Central memory CD4-positive, alpha-beta T cell (primary cell): ENCODE measurements at places on chromosomes 7 and 10.

DNA sequence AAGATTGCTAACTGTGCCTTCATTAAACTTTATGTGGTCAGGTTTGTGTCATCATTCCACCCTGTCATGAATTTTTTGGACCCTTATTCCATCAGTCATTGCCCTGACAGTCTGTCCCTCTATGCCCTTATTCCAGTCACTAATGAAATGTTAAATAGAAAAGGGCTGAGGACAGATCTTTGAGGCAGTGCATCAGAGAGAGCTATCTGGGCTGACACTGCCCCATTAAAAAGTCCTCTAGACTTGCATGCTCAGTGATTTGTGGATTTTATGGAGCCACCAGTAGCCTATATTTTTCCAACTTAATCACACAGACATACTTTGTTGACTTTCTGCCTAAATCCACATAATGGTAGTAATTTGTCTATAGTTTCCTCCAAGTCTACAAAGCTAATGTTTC is 264.7 kb upstream of the YAE1 start:
- DNase-seq = no peak

DNA sequence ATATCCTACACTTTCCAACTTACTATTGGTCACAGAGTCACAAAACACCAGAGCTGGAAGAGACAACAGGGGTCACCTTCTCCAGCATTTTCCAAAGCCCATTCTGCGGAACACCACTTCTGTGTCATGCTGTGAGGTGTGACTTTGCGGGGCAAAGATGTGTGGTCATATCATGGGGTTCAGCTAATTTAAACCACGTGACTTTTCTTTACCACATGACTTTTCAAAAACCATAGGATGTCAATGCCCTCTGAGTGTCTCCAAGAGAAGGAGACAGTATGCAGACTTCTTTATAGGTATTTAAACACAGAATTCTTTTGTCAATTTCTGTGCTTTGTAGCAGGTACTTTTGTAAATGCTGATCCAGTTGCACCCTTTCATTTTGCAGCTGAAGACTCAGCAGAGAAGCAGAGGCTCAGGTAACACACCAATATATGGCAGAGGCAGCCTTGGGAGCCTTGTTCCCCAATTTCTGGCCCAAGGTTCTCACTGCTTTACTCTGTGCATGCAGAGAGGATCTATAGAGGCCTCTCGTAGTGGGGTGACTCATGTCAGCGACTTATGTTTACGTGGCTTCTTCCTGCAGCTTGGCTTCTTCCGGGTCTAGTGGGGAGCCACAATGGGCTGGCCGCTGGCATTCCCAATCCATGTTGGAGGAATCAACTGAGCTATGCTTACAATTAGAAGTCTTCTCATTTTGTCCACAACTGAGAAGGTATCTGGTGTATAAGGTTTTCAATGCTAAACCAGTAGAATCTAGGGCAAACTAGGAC is 104.0 kb upstream of the RHOBTB1 start:
- DNase-seq = no peak

- DNase-seq = no peak
Observed at GRCh38 chr7:88835147-88835728, 39.7 kb upstream of the TEX47 start.

- DNase-seq = no peak
Observed at GRCh38 chr10:77348082-77348481, 289.5 kb downstream of the KCNMA1 start.

- DNase-seq = no peak
Observed at GRCh38 chr7:27173956-27174873, at the start of gene HOXA10. Gene HOXA10 (minus strand): TSS chr7:27174320. CDS start chr7:27174306, 14 bp downstream.

DNA sequence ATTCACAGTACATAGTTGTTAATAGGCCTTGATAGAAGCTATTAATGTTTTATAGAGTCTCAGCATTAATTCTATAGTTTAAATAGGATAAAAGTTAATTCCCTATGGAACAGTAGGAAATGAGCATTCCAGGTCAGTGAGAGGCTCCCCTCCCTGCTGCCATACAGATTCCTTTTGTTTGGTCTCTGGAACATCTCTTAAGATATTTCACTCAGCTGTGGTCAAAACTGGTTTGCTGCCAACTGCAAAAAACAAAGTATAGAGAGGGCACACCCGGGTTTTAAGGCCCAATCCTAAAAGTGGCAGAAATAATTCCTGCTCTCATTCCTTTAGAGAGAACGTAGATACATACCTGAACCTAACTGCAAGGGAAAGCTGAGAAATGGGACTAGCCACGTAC is 51.3 kb downstream of the MDFIC start:
- DNase-seq = no peak

DNA sequence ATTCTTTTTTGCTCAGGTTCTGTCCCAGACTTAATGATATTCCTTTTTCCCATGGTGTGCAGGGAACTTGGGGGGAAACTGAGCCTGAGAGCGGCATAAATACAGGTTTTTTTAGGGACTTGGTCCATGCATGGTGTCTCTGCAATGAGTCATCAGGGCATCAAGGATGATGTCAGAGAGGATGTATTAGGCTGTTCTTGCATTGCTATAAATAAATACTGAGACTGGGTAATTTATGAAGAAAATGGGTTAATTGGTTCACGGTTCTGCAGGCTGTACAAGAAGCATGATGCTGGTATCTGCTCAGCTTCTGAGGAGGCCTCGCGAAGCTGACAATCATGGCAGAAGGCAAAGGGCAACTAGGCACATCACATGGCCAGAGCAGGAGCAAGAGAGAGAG is 185.4 kb downstream of the RAB11FIP2 start:
- DNase-seq = no peak

- no peak for DNase-seq
Observed at GRCh38 chr7:11848251-11848650, 16.3 kb upstream of the THSD7A start.

DNA sequence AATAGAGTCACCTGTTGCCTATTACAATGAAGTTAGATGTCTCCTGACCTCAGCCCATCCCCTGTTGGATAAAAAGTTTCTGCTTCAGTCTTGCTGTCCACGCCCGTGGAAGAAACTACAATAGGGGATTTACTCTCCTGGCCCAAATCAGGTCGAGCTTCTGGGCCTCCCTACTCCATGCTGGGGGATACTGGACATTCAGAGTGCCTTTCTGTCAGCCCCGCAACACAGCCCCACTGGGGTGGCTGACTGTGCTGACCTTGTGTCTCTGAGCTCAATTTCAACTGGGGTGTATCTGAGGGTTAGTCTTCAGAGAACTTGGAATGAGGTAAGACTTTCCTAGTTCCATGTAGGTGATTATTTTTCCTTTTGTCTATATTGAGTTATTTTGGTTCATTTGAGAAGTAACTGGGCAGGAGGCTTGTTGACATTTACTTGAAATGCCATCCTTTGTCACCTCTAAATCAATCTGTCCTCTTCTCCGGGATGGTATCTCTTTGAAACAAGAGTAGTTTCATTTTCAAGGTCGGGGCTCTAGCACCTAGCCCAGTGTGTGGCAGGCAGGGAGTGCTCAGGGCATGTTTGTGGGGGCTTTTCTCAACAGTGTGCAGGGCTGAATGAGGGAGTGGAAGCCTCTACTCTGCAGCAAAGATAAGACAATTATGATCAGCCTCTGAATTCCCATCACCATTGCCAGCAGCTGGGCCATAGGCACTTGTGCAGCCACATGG is 17.7 kb upstream of the CXCL12 start:
- no peak for DNase-seq

DNA sequence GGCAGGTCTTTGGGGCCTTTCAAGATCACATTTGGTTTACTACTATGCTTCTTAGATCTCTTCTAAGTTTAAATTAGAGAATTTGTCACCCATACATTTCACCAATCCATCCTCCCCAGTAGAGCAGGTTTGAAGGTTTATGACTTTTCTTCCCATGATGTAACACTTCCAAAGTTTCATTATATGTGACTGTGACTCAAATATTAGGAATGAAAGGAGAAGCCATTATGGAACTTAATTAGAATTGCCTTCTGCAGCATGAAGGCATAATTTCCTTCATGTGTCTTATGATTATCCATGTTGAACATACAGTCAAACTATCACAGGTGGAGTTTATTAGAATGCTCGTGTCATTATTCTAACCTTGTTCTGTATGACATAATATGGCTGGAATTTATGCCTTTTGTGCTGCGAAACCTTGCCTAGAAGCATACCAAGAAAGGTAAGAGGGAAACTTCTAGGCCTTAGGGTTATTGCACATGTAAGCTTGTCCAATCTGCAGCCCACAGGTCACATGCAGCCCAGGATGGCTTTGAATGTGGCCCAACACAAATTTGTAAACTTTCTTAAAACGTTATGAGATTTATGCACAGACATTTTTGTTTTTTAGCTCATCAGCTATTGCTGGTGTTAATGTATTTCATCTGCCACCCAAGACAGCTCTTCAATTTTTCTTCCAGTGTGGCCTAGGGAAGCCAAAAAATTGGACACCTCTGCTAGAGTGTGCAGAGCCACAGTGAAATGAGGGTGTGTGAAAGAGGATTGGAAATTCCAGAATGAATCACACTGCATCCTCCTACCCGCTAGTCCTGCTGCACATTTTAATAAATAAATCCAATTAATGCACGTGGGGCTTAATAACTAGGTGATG is 133.6 kb downstream of the TMEM26 start:
- no peak for DNase-seq

DNA sequence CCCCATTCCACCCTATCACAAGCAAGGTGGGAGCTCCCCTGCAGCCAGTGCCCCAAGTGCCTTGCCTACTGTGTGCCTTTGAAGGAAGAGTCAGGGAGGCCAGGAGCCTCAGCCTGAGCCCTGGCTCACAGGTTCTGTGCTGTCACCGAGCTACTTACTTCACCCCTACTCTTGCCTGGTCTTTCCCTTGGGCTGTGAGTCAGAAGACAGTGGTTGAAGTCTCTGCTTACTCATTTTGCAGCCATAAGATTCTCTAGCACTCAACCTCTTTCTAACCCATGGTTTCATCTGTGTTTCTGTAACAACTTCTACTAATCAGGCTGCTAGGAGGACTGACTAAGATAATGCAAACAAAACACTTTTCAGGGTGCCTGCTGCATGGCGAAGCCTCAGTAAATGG is 114.5 kb downstream of the PLCE1 start:
- DNase-seq = no peak

DNA sequence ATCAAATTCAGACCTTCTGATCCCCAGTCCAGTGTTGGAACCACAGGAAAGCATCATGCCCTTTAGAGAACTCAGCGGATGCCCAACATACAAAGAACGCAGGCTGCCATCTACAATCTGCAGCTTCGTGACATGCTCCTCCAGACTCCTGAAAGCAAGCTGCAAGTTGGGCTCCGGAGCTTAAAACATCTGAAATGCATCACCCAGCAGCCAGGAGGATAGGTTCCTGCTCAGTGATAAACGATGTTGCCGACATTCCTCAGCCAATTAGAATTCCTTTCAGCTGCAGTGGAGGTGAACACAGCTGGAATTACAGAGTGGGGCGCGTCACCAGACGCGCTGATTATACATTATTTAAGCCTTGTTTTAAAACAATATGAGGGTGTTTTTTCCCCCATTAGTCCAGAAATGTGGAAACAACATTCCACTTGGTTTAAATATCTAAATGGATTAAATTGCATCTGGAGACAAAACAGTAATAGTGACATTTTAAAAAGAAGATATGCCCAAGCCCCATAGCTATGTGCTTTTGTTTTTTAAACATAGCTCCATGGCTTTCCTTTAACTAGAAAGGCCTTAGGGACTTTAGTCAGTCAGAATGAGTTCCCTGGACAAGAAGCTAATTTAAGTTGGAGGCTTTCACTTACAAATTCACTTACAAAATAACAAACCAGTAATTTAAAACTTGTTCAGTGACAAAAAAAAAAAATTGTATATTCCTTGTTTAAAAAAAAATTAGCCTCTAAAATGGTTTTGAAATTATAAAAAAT is 6.3 kb downstream of the SMURF1 start:
- no peak for DNase-seq

DNA sequence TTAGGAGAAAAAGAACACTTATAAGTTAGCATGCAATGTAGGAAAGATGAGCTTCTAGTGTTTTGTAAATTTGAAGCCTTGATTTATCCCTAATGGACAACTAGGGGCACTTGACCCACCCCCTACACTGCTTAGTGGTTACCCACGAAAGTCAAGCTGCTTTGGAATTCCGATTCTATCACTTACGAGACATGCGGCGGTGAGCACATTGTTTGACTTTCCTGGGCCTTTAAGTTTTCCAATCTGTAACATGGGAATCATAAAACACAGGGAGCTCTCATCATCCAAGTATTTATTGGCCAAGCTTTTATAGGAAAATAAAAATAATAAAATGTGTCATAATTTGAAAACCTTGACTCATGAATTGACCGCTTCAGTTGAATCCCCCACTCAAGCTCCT is 78.7 kb upstream of the PDK4 start:
- DNase-seq = no peak

DNA sequence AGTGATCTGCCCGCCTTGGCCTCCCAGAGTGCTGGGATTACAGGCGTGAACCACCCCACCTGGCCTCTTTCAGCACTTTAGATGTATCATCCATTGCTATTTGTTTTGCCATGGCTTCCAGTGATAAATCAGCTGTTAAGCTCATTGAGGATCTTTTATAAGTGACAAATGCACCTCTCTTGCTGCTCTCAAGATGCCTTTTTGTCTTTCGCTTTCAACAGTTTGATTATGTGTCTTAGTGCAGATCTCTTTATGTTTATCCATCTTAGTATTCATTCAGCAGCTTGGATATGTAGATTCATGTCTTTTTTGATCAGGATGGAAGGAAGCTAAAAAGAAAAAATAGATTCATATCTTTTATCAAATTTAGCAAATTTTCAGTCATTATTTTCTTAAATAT is 105.6 kb downstream of the MAPK8 start:
- DNase-seq = no peak

DNA sequence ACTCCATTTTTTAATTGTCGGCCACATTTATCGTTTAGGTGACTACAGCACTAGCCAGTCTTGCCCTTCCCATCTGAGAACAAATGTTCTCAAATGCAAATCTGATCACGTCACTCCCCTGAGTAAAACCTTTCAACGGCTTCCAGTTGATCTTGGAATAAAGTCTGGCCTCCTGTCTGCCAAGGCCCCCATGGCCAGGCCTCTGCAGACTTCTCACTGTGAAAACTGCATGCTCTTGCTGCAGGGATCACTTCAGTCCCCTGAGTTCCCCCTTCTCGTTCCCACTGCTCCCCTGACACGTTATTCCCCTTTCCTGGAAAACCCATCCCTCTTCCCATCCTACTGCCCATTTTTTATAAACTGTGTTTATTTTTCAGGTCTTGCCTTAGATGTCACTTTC is 124.1 kb upstream of the NEBL start:
- DNase-seq = no peak

- DNase-seq = no peak
Observed at GRCh38 chr10:43035800-43036199, 41.1 kb upstream of the RET start.

DNA sequence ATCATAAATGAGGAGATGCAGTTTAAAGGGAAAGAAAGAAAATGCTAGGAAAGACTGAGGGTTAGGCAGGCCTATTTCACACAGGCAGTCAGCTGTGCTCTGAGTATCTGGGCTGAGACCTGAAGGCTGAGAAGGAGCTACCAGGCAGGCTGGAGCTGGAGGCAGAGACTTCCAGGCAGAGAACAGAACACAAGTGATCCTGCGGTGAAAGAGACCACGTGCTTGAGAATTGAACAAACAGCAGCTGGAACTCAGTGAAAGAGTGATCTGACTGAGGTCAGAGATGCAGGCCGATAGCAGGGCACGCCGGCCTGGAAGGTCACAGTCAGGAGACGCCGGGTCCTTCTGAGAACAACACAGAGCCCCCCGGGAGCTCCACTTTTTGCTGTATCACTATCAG is 147.8 kb downstream of the ADAM12 start:
- DNase-seq = no peak

- no peak for DNase-seq
Observed at GRCh38 chr7:24611130-24611529, 37.9 kb downstream of the PALS2 start.

- no peak for DNase-seq
Observed at GRCh38 chr10:11234857-11235531, 217.3 kb downstream of the CELF2 start.
